ENCODE measurements at places on chromosomes 5 and 9.

DNA sequence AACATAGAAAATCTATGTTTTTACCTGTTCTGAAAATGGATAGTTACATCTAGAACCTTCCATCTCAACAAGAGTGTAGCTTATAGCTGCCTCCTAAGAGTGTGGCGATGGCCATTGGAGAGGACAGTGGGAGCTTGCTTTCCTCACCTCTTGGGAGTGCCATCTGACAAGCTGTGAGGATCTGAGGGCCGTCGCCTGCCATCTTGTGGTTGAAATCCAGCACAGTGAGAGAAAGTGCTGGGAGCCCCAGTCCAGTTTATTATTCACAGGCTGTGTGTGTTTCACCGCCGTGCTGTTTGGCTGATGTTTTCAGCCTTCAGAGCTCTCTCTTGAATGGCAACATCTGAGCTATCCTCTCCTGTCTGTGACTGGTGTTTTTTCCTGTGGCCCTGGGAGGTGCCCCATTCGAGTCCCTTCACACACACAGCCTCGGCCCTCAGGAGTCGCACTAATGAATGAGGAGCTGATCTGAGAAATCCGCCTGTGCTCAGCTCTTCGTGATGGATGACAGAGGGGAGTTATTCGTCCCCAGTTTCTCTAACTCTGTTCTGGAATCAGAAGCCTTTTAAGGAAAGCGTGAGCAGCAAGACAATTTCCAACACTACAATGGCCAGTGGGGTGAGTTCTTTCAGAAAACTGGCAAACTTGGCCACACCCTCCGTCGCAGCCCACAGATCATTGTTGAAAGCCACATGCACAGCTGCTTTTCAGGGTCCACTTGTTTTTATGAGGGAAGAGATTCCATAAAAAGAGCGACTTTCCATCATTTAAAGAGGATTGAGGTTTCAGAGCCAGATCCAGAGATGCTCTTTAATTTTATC, 170.3 kb downstream of the PDZD2 start:
- no peak for DNase-seq

- DNase-seq = no peak
Observed at GRCh38 chr9:127136880-127137639, 14.6 kb upstream of the ANGPTL2 start.

- peak; percentile 16 for DNase-seq
Observed at GRCh38 chr5:76547242-76547890, 75.8 kb downstream of the F2RL2 start.

- no peak for DNase-seq
Observed at GRCh38 chr9:121281614-121282276, 13.8 kb downstream of the GSN start.

GRCh38 chr9:114343471-114344187, 14.0 kb downstream of the ORM2 start:
- no peak for DNase-seq

DNA sequence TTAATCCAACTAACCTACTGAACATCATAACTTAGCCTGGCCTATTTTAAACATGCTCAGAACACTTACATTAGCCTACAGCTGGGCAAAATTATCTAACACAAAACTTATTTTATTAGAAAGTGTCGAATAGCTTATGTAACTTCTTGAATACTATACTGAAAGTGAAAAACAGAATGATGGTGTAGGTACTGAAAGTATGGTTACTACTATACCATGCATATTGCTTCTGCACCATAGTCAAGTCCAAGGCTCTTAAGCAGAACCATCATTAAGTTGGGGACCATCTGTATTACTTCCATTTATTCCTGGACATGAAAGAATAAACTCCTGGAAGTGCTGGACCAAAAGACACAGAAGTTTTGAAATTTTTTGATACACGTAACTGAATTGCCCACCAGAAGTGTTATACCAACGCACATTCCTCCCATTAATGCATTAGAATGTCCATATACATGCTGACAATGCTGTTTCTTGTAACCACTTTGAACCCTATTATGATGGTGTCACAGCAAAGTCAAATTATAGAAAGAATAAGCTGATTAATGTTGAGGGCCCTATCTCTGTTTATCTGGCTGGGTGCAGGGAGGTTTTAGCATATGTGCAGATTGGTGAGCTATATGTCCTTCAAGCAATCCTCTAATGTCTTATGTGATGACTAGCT, 375.7 kb downstream of the ACTL7B start:
- no peak for DNase-seq

- no peak for DNase-seq
Observed at GRCh38 chr5:29379619-29380018, 1813.9 kb upstream of the CDH6 start.

DNA sequence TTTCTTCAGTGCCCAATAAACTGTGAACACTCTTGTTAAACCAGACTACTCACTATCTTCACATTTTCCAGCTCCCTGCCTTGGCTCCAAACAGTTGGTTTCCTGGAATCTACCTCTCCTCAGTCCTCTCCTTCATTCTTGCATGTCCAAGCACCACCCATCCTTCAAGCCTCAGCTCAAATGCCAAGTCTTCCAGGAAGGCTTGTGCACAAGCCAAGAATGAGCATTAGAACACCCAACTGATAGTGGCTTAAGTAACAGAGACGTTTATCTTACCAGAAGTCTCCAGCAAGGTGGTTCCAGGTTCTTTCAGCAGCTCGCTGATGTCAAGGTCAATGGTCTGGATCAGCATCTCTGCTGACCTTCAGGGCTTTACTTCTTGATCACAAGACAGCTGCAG, 60.1 kb downstream of the PTPDC1 start:
- no peak for DNase-seq

DNA sequence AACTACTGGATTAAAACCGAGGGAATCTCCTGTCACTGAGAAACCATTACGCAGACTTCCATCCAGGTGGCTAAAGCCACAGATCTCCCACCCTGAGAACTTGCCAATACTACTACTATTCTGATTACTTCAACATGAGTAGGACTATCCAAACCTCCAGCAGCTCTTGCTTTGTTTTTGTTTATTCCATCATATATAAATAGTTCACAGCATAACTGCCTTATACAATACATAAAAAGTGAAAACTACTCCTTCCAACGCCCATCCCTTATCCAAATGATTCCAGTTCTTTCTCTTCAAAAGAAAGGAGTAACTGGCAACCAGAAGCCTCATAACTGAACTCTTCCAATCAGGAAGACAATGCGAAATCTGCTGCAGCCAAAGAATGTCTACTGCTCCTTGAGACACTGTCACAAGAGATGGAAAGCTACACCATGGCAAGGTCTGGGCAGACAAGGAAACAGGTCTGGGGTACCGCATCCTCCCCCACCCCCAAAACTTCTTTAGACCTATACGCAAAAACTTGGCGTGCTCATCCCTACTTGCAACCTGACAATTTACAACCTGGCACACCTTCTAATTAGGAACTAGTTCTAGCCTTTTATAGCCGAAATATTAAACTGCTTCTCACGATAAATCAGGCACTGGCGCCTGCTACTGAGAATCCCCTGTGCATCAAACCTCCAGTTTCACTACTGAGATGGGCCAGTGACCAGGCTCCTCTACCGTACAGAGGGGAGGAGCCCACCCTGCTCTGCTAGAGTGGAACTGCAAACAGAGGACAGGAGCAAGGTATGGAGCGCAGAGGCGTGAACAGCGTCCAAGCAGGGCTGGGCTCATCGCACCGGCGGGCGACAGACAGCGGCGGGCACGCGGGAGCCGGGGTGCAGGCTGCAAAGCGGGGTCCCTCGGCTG, 986 bp downstream of the PLPP1 start:
- DNase-seq = no peak

GRCh38 chr9:36935768-36936497, 98.1 kb downstream of the PAX5 start:
- no peak for DNase-seq

- no peak for DNase-seq
Observed at GRCh38 chr9:109186857-109187520, 19.9 kb upstream of the FRRS1L start.

GRCh38 chr9:80383331-80383730, 811.6 kb downstream of the TLE4 start:
- no peak for DNase-seq

GRCh38 chr9:32500768-32501167, 25.2 kb downstream of the RIGI start:
- DNase-seq = no peak

GRCh38 chr5:77494935-77495334, 2.8 kb upstream of the WDR41 start:
- DNase-seq = no peak

- DNase-seq = no peak
Observed at GRCh38 chr5:103234239-103234975, 24.2 kb upstream of the MACIR start.

GRCh38 chr9:137738703-137739102, 119.9 kb downstream of the EHMT1 start:
- DNase-seq = no peak

DNA sequence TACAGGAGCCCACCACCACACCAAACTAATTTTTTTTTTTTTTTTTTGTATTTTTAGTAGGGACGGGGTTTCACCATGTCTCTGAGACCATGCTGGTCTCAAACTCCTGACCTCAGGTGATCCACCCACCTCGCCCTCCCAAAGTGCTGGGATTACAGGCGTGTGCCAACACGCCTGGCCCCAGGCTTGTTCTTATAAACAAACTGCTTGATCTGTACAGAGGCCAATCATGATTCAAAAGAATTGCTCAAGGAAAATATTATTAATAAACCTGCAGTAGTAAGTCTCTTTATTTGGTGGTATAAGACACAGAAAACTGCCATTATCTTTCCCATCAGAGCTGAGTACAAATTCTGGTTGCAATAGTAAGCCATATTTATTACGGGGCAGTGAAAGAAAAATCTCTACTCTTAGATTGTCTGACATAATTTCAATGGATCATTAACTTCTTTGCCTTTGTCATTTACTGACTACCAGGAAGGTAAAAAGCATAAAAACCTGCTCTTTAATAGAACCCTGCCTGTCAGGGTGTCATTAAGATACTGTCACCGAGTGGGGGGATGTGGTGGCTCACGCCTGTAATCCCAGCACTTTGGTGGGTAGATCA, 33.3 kb downstream of the RASEF start:
- DNase-seq = no peak

GRCh38 chr5:117095346-117096332, 521.0 kb upstream of the SEMA6A start:
- no peak for DNase-seq

DNA sequence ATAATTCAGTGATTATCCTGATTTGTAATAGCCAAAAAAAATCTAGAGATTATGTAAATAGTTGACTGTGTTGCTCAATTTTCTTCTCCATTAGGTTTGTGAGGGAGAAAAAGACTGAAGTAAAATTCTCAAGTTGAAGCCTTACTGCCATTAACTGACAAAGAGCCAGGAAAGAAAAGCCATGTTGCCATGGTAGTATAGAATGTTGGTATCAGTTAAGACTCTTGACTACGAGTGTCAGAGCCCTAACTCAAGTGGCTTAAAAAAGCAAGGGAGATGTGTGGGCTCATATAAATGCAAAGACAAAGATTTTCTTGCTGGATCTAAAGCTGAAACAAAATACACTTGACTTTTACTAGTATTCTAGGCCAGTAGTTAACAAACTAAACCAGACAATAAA, 571.7 kb downstream of the KCTD16 start:
- DNase-seq = no peak

GRCh38 chr5:14946815-14947620, 75.4 kb upstream of the ANKH start:
- DNase-seq = no peak

DNA sequence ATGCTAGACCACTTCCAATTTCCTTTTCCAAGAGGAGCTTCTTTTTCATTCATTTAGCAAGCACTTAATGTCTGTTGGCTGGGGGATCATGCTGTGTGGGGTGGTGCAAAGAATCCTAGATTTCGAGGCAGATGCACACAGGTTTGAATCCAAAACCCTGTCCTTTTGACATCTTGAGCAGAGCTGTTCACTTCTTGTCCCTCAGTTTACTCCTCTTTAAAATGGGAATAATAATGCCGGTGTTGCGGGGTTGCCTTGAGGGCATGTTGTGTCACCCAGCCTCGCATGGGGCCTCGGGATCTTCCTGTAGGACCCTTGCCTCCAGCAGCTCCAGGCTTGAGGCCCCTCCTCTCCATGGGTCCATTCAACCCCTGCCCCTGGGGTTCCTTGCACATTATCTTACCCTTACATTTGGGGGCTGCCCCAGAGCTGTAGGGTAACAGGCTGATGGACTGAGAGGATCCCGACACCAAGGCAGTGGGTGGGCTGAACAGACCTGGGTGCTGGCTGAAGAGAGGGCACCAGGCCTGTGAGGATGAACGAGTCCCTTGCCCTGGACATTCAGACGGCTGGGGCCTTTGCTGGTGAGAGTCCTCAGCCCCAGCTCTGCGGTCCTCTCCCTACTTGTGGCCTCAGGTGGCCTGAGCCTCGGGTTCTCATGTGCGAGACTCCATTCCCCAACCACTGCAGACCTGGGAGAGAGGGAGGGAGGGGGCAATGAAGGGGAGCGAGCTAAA, 145.8 kb downstream of the BARX1 start:
- no peak for DNase-seq

DNA sequence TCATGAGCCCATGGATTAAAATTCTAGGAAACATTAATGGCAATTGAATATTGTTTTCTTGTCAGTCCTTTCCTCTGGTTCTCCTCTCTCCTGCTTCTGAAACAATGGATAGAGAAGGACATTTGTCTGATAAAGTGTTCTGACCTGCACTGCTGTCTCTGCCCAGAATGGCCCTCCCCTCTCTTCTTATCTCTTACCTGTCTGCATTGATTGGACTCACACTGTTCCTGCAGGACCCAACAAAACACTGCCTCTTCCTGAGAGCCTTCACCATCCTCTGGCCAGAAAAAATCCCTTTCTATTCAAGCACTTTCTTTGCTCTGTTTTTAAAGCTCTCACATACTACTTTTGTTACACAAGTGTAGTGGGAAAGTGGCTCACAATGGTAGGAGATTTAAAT, 143.8 kb upstream of the DHFR start:
- DNase-seq = no peak

DNA sequence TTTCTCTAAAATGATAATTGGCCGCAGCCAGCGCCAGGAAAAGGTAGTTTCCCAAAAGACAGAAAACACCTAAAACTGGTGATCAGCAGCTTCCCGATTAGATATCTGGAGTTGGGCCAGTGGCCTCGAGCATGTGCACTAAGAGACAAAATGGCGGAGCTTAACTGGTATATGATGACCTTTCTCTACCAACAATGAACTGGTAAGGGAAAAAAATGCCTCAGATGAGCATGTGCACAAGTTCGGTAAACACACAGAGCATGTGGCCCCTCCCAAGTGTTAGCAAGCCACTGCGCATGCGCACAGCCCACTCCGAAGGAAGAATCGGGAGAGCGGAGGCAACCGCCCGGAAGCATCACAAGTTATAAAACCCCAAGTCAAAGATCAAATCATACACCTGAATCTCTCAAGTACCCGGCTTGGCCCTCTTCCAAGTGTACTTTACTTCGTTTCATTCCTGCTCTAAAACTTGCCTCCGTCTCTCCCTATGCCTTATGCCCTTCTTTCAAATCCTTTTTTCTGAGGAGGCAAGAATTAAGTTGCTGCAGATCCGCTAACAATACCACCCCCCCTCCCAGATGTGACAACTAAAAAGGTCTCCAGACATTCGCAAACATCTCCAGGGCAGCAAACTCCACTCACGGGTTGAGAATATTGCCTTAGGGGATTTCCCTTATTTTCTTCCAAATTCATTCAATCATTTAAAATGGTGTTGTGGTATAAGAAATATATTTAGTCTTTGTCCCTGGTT, 15.0 kb upstream of the PTBP3 start:
- DNase-seq = peak; percentile 43

GRCh38 chr9:73284377-73284776, 132.7 kb downstream of the ANXA1 start:
- DNase-seq = no peak

Data from activated T-helper 1 cell treated with anti-CD3 and anti-CD28 coated beads, Interleukin-2, amount 50 U/mL, for 16 hours (primary cell).